ENCODE measurements at places on chromosomes 6 and 20.
A peak's percentile ranks its signal among the peaks of the same experiment; 100 is the strongest.

DNA sequence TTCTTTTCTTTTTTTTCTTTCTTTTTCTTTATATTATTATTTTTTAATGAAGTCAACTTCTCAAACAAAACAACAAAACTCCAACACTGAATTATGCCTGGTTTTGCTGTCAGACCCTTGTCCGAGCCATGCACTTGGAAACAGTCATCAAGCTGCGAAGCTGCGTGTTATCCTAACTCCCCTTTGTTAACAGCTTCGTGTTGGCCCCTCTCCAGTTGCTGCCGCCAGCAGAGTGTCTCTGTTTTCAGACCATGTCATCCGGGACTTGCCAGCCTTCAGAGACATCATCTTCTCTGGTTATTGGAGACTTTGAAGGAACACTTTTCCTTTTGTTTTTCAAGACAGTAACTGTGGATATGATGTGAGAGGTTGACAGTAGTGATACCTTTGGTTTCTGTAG lies 83.1 kb downstream of the TRMT11 start:
- no peak for DNase-seq

GRCh38 chr20:59004763-59005522 lies 2.1 kb downstream of the CTSZ start:
- no peak for DNase-seq

GRCh38 chr20:25288291-25289181 lies 40.7 kb downstream of the PYGB start:
- DNase-seq = no peak

GRCh38 chr20:2978519-2978918 lies 64.9 kb upstream of the GNRH2 start:
- DNase-seq = no peak

- no peak for DNase-seq
These were observed 976.8 kb downstream of the TBC1D32 start for GRCh38 chr6:120357447-120357846.

DNA sequence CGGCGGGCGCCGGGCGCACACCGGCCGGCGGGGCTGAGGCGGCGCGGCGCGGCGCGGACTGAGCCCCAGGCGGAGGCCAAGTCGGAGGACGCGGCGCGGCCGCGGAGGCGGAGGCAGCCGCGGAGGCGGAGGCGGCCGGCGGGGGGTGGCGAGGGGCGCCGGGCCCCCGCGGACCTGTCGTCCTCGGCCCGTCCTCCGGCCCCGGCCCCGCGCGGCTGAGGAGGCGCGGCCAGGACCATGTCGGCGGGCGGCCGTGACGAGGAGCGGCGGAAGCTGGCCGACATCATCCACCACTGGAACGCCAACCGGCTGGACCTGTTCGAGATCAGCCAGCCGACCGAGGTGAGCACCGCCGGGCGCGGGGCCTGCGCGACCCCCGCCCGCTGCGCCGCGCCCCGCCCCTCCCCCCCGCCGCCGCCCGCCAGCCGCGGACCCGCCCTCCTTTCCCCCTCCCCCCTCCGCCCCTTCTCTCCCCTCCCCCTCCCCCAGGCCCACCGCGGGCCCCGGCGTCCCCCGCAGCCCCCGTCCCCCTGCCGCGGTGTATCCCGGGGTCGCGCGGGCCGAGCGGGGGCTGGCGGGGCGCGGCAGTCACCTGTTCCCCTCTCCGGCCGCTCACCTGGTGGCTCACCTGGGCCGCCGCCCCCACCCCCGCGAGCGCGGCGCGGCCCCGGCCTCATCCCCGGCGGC lies at the start of gene AFDN:
Gene AFDN, plus strand, starts transcription at position 16 of the 687 bp plus-strand sequence. Its CDS starts 222 bp downstream, at position 238.
- peak; percentile 16 for DNase-seq

DNA sequence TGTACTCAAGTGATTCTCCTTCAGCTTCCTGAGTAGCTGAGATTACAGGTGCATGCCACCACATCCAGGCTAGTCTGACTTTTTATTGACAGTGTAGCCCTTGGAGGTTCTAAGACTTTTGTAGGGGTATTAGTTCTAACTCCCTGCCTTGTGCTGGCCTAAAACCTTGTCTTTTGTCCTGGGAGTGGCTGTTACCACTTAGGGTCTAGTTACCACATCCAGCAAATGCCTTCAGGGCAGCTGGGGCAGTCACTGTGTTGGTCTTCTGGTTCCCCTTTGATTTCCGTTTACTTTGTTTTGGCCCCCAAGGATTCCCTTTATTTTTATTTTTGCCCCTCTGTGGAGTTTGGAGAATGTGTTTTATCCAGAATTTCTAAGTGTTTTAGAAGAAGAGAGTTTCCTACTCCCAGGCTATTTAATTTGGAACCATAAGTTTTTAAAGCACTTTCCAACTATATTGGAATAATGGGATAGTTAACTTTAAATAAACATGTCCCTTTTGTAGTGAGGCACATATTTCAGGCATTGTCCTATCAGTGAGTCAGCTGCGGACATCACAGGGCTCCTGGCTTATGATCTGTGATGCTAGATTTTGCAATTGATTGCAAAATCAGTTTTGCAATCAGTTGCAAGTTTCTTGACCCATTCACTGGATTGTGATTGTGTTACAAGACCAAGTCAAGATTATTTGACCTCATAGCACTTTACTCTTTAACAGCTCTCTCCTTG lies 25.0 kb downstream of the IL22RA2 start:
- DNase-seq = peak; percentile 52

DNA sequence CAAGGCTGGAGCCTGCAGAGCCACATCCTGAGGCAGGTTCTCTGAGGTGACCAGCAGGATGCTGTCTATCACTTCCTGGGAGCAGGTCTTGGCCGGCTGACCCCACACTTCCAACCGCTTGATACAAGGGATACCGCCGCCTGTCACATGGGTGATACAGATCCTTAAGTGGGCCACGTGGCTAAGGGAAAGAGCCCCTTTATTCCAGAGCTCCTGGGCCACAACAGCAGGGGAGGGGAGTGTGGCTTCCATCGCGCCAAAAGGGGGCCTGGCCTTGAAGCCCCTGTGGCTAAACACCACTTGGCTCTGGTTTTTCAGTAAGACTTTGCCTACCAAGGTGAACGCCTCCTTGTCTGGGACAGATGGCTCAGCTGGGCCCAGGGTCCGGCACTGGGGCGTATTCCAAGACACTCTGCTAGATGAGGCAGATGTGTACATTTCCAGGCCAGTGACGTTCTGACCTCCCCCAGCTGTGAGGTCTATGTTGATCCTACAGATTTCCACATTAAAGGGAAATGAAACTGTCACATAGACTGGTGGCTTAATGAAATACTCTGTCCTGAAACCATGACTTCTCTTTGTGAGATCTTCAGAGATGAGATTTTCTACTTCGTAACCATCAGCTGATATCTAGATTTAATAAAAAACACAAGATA lies 37.6 kb upstream of the AVP start:
- no peak for DNase-seq

DNA sequence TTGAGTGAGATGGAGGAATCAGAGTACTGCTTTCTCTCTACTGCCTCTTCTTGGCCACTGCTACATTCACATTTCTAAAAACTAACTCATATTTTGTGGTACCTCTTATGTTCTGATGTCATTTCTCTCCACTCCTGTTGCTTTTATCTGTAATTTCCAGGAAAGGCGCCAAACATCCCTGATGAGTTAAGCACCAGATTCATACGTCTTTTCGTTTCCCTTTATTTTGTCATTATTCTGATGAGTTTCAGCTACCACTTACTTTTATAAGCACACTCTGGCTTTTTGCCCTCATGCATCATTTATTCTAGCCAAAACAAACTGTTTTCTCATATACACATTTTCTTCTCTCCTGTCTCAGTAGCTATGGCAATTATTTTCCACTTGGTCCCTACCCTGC lies 680.0 kb downstream of the RNF144B start:
- DNase-seq = no peak

GRCh38 chr20:11041396-11041795 lies 367.6 kb upstream of the JAG1 start:
- no peak for DNase-seq

DNA sequence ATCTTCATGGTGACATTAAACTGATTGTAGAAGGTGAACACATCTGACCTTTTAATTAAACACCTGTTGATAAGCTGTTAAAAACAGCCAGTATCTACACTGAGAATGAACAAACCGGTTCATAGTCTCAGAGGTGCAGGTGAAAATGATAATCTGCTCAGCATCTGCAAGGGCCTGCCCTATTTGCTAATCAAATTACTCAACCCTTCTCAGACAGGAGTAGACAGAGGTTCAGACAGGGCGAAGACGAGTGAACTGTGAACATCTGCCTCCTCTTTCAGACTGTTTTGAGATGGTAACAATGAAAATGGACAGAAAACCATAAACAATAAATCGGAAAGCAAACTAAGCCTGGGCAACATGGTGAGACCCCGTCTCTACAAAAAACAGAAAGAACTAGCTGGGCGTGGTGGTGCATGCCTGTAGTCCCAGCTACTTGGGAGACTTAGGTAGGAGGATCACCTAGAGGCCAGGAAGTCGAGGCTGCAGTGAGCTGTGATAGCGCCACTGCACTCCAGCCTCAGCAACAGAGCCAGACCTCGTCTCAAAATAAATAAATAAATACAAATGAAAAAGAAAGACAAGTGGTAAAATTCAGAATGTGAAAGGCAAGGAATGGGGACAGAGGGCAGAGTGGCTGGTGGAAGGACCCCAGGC lies 55.9 kb downstream of the NINL start:
- DNase-seq = no peak

GRCh38 chr20:44946271-44946852 lies 13.8 kb downstream of the TOMM34 start:
- no peak for DNase-seq

- peak; percentile 59 for DNase-seq
These were observed at the start of gene CRIP3 for GRCh38 chr6:43308101-43308989. Gene CRIP3, minus strand, starts transcription at chr6:43308826. Its CDS starts 34 bp downstream, at chr6:43308792.

GRCh38 chr20:58747211-58747610 lies 54.6 kb downstream of the NPEPL1 start:
- no peak for DNase-seq

- DNase-seq = no peak
These were observed 17.0 kb downstream of the FOXP4 start for GRCh38 chr6:41563060-41563776.

DNA sequence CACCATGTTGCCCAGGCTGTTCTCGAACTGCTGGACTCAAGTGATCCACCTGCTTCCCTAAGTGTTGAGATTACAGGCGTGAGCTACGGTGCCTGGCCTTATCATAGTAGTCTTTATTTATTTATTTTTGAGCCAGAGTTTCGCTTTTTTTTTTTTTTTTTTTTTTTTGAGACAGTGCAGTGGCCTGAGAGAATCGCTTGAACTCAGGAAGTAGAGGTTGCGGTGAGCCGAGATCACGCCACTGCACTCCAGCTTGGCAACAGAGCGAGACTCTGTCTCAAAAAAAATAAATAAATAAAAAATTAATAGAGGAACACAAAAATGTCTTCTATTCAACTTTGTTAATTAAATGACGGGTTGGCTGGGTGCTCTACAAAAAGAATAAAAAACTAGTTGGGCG lies 12.9 kb downstream of the MAPRE1 start:
- DNase-seq = no peak

Data from AG10803 (cell line).